Daoy (cell line): ENCODE measurements at places on chromosomes 7 and 10. TPM values are rescaled to one million over a fixed set of nuclear protein-coding genes. Genes with fewer than 3 reads are reported as not detected.

GRCh38 chr10:119333146-119333792, 125.9 kb downstream of the GRK5 start:
- DNase-seq = peak; percentile 82

DNA sequence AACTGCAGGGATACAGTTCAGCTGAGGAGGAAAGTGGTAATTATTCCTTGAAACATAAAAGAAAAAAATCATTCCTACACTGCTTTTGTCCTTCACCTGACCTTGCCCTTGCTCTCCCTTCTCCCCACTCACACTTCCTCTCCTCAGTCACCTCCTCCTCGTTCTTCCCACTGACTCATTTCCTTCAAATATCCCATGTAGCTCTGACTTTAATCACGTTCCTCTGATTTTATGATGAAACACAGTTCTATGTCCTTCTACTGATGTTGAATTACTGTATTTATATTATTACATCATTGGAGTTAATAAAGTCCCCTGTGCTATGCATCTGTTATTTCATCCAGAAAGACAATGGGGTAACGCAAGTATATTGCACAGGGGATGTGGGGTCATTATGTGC, 575.6 kb downstream of the POM121L12 start:
- no peak for DNase-seq

GRCh38 chr7:3094701-3095445, 51.2 kb upstream of the CARD11 start:
- no peak for DNase-seq

DNA sequence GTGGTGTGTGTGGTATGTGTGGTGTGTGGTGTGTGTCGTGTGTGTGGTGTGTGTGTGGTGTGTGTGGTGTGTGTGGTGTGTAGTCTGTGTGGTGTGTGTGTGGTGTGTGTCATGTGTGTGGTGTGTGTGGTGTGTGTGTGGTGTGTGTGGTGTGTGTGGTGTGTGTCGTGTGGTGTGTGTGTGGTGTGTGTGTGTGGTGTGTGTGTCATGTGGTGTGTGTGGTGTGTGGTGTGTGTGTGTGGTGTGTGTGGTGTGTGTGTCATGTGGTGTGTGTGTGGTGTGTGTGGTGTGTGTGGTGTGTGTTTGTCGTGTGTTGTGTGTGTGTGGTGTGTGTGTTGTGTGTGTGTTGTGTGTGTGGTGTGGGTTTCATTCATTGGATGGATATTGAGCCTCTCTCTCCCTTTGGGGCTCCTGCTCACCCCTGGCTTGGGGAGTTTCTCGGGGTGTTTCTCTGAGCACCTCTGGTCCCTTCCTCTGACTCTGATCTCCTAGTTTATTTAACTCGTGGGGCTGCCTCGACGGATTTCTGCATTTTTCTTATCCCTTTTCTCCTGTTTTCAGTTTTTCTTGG, 145.8 kb downstream of the DNAJB6 start:
- DNase-seq = no peak

GRCh38 chr7:55194522-55194921, 170.6 kb upstream of the LANCL2 start:
- DNase-seq = no peak

DNA sequence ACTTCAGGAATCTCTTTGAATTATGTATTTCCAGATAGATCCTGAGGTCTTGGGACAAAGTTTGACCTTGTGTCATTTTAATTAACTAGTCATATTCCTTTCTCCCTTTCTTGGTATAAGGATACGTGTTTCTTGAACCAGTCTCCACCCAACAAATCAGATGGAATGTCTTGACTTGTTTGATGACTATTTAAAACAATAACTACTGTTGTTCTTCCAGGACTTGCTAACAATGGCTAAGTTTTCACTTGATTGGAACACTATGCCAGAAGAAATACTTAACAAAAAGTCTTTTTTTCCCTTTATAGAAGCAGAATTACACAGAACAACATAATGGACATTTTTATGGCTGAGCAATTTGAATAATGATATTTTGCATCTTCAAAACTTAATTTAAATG, 43.0 kb upstream of the WIPF3 start:
- no peak for DNase-seq

DNA sequence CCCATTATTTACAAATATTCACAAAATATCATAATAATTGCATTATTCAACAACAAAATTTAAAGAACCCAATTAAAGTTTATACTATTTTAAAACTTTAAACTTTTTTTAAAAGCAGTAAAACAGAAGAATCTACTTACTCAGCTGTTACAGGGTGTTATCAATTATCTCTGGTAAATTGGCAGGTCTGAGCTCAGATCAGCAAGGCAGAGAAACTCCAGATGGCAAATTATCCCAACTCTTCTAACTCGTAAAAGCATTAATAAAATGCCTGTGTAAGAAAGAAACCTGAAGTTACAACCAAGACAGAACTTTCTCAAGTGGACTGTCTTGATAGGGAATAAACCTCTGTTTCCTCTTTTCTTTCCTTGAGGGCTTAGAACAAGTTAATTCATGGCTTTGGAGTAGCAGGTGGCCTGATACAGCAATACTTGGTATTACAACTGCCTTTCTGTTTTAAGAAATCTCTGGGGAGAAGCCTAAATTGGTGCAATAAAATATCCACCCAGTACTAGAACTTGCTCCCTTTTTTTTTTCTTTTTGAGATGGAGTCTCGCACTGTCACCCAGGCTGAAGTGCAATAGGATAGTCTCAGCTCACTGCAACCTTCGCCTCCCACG, 275.3 kb upstream of the MKLN1 start:
- no peak for DNase-seq

DNA sequence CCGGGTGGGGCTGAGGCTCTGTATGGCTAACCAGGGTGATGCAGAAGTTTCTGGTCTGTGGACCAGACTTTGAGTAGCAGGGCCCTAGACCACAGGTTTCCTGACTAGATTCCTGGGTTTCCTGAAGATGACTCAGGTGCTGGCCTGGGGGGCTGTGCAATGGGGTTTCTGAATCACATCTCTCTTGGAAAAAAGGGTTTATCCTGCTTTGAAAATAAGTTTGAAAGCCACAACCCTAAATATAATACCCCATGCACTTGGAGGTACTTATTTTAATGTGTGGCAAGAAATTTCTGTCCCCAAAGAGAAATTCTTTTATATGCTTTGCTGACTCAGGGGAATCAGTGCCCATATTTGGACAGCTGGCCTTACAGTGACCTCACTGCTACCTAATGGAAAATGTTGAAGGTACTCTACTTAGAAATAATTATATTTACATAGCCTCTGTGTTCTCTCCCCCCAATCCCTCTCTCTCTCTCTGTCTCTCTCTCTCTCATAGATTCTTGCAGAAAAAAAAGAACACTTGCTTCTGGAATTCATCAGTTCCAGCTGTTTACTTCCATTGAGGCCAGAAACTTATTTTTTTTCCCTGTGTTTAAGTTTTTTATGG, 184.4 kb upstream of the LYZL2 start:
- peak; percentile 84 for DNase-seq

- peak; percentile 30 for DNase-seq
Observed at GRCh38 chr10:93383562-93383981, 98.6 kb downstream of the MYOF start.

DNA sequence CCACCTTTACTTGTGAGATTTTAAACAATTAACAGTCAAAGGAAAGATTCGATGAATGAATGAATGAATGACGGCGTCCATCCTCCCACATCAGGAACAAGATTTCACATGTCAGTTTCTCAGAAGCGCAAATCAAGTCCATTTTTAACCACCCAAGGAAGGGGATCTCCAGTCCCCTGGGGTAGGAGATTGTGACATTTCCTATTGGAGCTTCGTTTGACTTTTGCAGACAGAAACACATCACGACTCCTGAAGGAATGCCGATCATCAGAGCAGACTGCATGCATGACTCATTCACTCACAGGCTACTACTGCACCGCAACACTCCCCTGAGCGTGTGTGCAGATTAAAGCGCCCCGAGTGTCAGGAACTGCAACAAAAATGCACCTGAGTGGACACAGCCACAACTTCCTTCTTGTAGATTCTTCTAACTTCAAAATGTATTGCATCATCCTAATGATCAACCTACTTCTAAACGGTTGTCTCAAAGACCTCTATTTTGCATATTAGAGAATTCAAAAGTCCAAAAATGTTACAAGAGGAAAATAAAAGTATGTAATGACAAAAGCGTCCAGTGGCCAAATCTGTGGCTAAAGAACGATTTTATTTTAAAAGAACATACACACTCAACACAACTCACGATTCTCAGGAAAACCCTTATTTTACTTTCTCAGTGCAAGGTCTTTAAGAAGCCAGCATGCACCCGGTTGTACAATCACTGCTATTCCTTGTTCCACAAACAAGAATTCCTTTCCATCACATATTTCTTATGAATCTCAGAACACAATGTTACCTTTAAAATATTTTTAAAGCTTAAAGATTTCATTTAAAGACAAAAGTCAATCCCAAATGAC, 172.6 kb downstream of the FAM107B start:
- DNase-seq = peak; percentile 71

GRCh38 chr7:129517931-129518330, 15.6 kb downstream of the SMKR1 start:
- DNase-seq = no peak

- DNase-seq = peak; percentile 57
Observed at GRCh38 chr10:102419269-102420180, 940 bp upstream of the PSD start.

DNA sequence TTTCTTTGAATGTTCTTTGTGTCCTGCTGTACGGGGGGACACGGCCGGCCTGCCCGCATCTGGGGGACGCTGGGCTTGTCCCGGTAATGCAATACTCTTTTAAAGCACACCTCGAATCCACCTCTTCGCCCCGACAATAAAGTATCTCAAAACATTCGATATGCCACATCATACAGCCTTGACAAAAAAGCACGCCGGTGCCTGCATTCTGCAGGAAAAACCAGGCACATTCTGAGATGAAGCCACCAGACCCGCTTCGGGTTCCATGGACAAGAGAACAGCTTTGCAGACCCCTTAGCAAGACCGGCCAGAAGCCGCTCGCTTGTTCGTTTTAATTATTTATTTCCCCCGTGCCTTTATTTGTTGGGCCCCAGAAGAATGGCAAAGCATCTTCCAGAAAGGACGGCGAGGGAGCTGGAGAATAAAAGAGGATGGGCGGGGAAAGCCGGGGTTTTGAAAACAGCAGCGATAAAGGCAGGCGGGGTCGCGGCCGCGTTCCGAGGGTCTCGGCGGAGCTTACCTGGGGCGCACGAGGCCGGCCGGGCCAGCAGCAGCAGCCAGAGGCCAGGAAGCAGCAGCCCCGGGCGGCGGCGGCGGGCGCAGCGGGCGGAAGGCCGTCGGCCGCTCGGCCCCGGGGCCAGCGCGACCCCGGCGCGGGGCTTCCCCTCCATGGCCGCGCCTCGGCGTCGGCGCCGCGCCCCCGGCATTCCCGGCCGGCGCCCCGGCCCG, 462 bp downstream of the KIAA1549 start:
- DNase-seq = no peak

- no peak for DNase-seq
Observed at GRCh38 chr7:73741600-73741999, 3.0 kb upstream of the ABHD11 start.

Gene PRKAR2B
- total RNA-seq = 7.7 and 12.3 TPM in 2 replicates
